ENCODE measurements at places on chromosomes 2 and 18.
A peak's percentile ranks its signal among the peaks of the same experiment; 100 is the strongest.

GRCh38 chr2:233165895-233166661, 85.4 kb upstream of the ATG16L1 start:
- no peak for DNase-seq

DNA sequence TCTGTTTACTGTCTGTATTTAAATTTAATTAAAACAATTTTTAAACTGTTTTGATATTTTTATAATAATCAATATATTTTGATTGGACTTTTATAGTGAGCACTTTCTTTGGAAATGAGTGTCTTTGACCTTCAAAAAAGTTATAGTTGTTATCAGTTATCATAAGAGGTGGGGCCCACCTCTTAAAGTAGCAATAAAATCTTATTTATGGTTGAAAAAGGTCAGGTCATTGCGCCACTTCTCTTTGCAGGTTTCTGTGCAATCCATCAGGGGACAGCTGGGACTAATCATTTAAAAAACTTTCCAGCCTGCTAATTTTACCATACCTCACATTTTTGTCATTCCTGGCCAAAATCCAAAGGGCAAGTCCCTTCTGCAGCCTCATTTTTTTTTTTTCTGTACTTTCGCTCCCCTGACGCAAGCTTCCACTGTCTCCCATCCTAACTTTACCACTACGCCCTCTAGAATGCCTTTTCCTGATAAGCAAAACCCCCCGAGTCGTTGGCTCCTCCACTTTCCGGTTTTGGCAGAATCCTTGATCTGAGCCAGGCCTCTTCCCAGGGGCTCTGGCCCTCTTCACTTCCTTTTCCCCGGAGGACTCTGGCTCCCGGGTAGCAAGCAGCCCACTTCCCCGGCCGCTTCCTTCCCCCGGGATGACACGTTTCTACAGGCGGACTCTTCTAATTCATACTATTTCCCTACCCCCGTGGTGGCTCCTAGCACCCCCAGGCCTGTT, 1.1 kb upstream of the SEH1L start:
- DNase-seq: peak; percentile 78

DNA sequence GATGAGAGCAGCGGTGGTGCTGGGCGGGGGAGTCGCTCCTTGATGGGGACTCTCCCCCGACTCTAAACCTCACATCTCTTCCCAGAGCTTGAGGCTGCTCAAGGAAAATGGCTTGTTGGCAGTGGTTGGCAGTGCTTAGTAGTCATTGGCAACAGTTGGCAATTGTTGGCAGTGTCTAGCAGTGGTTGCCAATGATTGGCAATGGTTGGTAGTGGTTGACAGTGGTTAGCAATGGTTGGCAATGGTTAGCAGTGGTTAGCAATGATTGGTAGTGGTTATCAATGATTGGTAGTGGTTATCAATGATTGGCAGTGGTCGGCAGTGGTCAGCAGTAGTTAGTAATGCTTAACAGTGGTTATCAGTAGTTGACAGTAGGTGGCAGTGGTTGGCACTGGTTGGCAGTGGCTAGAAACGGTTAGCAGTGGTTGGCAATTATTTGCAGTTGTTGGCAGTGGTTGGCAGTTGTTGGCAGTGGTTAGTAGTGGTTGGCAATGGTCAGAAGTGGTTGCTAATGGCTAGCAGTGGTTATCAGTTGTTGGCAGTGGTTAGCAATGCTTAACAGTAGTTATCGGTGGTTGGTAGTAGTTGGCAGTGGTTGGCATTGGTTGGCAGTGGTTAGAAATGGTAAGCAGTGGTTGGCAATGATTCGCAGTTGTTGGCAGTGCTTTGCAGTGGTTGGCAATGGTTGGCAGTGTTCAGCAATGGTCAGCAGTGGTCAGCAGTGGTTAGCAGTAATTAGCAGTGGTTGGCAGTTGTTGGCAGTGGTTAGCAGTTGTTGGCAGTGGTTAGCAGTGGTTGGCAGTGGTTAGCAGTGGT, 85.4 kb upstream of the OTOS start:
- no peak for DNase-seq

DNA sequence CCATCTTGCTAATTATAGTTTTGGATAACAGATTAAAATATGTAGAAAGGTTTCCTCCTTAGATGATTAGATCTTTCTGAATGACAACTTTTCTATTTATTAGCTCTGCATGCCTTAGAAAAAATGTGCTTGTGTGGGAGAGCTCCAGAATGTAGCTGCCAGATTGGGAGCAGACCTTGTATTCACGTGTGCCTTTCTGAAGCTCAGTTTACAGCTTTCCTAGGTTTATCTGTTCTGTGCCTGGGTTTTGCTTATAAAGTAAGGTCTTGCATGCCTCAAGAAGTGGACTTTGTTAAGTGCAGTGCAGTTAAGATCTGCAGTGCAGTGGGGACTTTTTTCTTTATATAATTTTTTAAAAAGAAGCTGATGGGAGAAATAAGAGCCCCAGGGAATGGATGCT, 179.0 kb downstream of the DCC start:
- DNase-seq: no peak

- no peak for DNase-seq
These were observed 156.4 kb downstream of the CCBE1 start for GRCh38 chr18:59540780-59541179.

Measured in AG04450 (cell line).